ENCODE measurements at places on chromosomes 5 and 9.

DNA sequence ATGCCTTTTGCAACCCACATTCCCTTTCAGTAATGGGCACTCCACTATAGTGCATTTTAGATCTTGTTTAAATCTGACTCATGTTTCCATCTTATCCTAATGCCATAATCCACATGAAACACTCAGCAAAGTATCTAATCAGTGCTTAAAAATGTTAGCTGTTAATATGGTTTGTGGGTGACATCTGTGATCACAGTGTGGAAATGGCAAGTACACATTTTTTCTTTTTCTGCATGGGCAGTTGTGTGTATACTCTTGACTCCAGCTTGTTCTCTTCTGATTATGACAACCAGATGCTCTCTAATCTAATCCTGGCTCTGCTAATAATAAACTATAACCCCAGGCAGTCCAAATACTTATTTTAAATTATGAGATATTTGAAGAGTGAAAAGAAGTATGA lies 103.3 kb downstream of the EDIL3 start:
- no peak for DNase-seq

DNA sequence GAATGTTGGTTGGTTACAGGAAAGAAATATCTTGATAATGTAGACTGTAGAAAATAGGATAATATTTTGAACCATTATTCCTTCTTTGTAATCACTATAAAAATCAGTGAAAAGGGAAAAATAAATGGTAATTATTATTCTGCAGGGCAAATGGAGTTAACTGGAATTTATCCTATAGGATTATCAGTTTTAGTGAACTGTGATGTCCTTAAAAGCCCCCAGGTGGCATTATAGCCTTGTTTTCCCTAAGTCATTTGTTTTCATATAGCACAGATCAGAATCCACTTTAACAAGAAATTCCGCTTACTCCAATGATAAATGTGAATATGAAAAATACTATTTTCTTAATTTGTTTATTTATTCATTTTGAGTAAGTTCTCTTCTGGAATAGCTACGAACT lies 26.2 kb upstream of the WDR41 start:
- no peak for DNase-seq

DNA sequence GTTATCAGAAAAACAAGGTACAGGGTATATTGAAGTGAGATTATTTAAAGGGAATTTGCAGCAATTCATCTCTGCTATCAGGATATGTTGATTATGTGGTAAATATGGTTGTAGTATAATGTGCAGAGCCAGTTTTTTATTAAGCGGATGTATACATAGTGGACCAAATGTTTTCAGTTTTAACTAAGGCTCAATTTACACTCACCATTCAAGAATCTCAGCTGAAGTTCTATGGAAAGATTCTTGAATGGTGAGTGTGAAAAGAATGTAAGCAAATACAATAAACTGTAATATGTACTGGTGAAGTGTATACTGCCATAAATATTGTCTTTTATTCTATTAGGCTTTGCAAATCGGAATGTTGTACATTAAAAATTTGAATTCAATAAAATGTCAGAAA lies 895.9 kb upstream of the CDH10 start:
- no peak for DNase-seq

DNA sequence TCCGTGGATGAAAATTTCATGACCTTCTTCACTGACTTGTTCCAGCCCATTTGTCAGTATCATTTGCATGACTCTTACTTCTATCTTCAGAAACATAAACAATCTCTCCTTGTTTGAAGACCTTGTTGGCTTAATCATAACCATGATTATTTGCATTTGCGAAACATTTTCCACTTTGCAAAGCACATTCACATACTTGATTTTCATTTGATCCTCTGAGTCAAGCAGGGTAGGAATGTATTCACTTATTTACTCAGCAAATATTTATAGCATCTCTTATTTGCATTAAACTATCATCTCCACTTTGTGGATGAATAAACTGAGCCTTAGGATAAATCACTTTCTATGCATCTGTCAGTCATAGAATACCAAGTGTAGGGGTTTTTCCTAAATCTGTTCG lies 343.0 kb upstream of the SGCD start:
- DNase-seq, result no peak

DNA sequence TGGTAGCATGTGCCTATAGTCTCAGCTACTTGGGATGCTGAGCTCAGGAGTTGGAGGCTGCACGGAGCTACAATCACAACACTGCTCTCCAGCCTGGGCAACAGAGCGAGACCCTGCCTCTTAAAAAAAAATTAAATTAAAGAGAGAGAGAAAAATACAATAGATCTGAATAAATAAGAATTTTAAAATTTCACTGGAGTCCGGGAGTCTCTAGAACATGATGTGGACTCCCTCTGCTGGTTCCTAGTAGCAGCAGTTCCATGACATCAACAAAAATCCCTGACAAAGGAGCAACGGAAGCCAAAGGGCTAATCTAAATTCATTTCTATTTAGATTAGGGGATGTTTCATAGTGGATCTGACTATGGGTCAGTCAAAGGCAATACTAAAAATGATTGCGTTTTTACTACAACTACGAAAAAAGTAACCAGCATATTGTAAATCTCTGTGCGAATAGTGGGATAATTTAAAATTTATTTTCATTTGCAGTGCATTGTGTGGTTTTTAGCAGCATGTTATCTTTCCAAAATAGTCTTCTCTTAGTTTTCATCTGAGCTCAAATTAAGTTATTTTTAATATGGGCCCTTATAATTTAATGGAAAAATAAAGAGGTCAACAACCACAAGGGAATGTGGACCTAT lies 6.7 kb downstream of the INIP start:
- DNase-seq, result no peak

DNA sequence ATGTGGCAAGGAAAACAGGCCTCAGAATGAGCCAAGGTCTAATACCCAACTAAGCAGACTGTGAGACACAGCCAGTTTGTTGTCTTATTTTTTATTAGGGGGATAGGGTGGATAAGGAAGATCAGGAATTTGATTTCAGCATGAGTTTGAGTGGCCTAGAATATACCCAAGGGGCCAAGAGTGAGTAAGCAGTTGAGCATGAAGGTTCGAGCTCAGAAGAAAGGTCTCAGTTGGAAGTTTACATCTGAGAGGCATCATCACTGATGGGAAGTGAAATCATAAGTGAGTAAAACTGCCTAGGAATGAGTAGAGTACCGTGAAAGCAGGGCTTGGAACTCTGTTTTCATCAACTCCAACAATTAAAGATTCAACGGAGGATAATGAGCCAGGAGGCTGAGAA lies 12.6 kb downstream of the PSMD5 start:
- DNase-seq, result no peak

DNA sequence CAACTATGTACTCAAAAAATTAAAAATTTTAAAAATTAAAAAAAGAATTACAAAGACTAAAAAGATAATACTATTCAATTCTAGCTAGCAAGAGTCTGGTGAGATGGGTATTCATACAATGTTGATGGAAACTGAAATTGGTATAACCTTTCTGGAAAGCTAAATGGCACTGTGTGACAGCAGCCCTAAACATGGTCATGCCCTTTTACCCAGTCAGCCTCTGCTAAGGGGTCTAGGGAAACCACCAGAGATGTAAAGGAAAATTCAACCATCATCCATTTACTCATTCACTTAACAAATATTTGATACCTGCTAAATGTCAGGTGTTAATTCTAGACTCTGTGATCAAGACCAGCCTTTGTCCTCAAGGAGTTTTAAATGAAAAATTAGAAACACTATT lies 29.3 kb downstream of the IL31RA start:
- DNase-seq, result no peak

GRCh38 chr9:137421838-137422603 lies 941 bp downstream of the EXD3 start:
- DNase-seq, result no peak

DNA sequence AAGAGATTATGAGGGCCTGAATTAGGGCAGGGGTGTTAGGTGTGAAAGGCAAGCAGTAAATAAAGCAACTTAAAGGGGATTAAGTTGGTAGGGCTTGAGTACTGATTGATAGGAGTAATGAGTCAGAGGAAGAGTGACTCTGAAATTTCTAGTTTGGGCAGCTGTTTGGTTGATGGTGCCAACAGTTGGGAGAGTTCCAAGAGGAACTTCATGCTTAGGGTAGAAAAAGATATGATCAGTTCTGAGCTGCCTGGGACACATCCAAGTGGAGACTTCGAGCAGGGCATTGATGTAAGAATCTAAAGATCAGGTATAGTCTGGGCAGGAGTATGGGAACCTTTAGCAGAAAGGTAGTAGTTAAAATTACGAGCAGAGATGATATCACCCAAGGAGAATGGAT lies 10.2 kb downstream of the MAMDC2 start:
- DNase-seq, result no peak
